ENCODE measurements at places on chromosomes 5 and 9. TPM values are rescaled to one million over a fixed set of nuclear protein-coding genes. Genes with fewer than 3 reads are reported as not detected.

DNA sequence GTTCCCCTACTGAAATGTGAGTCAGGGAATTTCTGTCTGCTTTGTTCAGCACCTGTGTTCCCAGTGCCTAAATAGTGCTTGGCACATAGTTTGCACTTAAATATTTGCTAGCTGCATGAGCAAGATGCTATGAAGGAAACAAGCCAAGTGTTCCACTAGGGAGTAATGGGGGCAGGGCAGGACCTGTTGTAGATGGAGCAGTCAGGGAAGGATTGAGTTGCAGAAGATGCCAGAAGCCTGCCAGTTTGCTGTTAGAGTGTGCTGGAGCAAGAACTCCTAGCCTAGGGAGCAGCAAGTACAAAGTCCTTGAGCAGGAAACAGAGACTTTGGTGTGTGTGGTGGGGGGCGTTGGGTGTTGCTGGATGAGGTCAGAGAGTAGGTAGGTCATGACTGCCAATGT is 87.5 kb downstream of the DAB2IP start:
- H3K27ac ChIP-seq, result peak overlapping the region; percentile 16
- H3K4me1 ChIP-seq, result peaks cover 64% of the 10 kb centered on the region
- H3K4me3 ChIP-seq, result peak overlapping the region; percentile 32
- peaks cover 13% of the 10 kb centered on the region for H3K27me3 ChIP-seq

DNA sequence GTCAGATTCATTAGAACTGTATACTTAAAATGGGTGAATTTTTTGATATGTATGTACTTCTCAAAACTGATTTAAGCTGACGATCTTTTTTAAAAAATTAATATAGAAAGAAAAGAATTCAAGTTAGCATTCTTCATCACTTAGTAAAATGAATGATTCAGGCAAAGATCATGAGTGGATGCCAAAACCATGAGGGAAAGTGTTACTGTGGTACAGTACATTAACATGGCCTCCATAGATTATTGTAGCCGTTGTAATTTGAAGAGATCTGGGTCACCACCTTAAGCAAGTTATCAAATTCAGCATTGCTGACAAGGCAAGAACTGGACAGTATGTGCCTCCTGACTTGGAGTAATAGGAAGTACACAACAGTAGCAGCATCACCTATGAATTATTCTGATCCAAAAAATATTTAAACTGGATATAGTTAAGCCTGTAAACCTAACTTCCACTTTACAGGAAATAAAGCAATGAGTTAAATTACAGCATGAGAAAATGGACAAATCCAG is 29.7 kb downstream of the C9orf85 start:
- no peak for DNase-seq
- H3K4me3 ChIP-seq, result no peak overlapping the region
- no peaks in the 10 kb centered on the region for H3K27me3 ChIP-seq
- H3K4me1 ChIP-seq, result peaks cover 27% of the 10 kb centered on the region
- H3K27ac ChIP-seq, result no peak overlapping the region

- H3K27ac ChIP-seq, result no peak overlapping the region
- no peaks in the 10 kb centered on the region for H3K4me1 ChIP-seq
- no peak overlapping the region for H3K4me3 ChIP-seq
- DNase-seq, result no peak
- no peaks in the 10 kb centered on the region for H3K36me3 ChIP-seq
- no peaks in the 10 kb centered on the region for H3K27me3 ChIP-seq
Measured at GRCh38 chr5:54793468-54794134, 191.8 kb downstream of the ESM1 start.

GRCh38 chr5:157570531-157571200 is 4.9 kb downstream of the ADAM19 start:
- no peak for DNase-seq
- no peaks in the 10 kb centered on the region for H3K36me3 ChIP-seq
- H3K27me3 ChIP-seq, result peaks cover 20% of the 10 kb centered on the region

DNA sequence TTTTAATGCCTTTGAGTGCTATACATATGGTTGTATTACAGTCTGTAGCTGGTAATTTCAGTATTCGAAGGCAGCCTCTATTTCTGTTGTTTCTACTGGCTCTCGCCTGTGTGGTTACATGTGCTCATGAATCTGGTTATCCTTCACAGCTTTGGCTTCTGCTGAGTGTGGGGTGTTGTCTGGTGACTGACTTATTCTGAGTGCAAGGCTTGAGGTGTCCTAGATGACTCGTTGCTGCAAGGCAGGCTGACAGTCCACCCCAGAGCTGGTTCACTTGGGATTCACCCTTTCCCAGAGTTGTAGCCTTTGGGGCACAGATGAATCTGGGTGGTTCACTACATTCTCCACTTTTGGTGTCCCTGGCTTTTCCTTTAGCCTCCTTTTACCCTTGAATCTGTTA is 41.4 kb downstream of the PDE8B start:
- H3K4me1 ChIP-seq, result no peaks in the 10 kb centered on the region
- no peak for DNase-seq
- no peaks in the 10 kb centered on the region for H3K36me3 ChIP-seq
- no peak overlapping the region for H3K4me3 ChIP-seq
- H3K27me3 ChIP-seq, result peaks cover 3% of the 10 kb centered on the region

- peaks cover 24% of the 10 kb centered on the region for H3K4me1 ChIP-seq
- H3K36me3 ChIP-seq, result peaks cover 4% of the 10 kb centered on the region
- no peak overlapping the region for H3K4me3 ChIP-seq
- H3K27me3 ChIP-seq, result no peaks in the 10 kb centered on the region
- DNase-seq, result no peak
Measured at GRCh38 chr5:73938280-73938937, 312.4 kb downstream of the ARHGEF28 start.

DNA sequence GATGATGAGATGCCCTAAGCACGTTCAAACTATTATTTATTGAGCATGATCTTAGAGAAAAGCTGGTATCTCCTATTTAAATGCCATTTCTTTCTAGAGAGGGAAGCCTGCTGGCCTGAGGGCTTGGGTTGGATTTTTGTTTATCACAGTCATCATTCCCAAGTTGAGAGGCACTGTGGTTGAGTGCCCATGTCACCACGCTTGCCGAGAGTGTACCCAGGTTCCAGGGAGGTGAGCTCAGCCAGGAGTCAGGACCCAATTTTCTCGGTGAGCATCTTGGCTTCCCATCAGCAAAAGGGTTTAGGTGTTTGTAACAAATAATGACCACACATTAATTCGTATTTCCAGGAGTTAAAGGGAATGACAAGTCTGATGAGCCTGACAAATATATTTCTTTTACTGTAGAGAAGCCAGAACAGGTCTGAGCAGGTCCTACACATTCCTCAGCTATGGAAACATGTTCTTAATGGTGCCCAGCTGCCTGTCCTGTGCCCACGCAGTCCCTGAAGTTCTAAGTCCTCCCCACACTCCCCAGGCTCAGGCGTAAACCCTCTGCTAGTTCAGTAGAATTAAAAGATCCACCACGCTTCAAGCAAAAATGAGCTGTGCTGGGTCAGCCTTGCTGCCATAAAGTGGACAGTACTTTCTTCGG is 258.9 kb upstream of the IRX2 start:
- DNase-seq, result no peak
- H3K27me3 ChIP-seq, result no peaks in the 10 kb centered on the region
- H3K27ac ChIP-seq, result no peak overlapping the region

DNA sequence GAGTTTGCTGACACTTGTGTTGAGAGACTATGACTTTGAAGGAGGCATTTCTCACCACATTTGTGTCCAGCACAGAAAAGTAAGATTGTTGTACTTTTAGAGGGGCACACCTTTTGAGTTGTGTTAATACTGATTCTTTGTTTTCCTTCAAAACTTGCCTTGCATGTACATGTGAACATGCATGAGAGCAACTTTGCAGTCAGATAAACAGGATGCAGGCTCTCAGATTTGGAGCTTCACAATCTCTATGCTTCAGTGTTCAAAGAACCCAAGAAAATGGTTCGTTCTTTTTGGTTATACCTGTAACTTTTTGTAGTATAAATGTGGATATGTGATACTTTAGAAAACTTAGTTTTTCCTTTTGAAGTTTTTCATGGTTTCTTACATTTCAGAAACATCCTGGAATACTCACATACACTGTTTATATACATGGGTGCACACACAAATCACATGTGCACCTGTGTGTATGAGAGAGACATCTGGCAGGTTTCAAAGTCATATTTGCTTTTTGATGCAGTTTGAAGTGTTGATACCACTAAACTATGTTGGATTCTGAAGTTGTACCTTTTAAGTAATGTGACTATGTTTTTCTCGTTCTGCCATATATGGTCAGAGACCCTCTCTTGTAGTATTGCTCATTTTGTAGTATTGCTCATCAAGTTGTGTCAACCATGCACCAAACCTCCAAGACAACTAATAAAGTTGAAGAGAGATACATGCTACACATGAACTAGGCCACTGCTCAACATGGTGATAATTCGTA is 190.7 kb downstream of the CD180 start:
- H3K4me3 ChIP-seq, result peak overlapping the region; percentile 94
- peaks cover 4% of the 10 kb centered on the region for H3K36me3 ChIP-seq
- no peak for DNase-seq
- peaks cover 49% of the 10 kb centered on the region for H3K4me1 ChIP-seq

- no peaks in the 10 kb centered on the region for H3K27me3 ChIP-seq
- H3K4me1 ChIP-seq, result peaks cover 4% of the 10 kb centered on the region
- H3K4me3 ChIP-seq, result no peak overlapping the region
- H3K36me3 ChIP-seq, result no peaks in the 10 kb centered on the region
- no peak for DNase-seq
- H3K27ac ChIP-seq, result no peak overlapping the region
Measured at GRCh38 chr5:127671218-127671617, 22.3 kb downstream of the CTXN3 start.

- no peak overlapping the region for H3K27ac ChIP-seq
- no peak overlapping the region for H3K4me3 ChIP-seq
- no peak for DNase-seq
- peaks cover 27% of the 10 kb centered on the region for H3K27me3 ChIP-seq
Measured at GRCh38 chr9:70049672-70050271, 6.1 kb downstream of the MAMDC2 start.

- no peaks in the 10 kb centered on the region for H3K27me3 ChIP-seq
- no peak for DNase-seq
- no peaks in the 10 kb centered on the region for H3K36me3 ChIP-seq
- no peaks in the 10 kb centered on the region for H3K4me1 ChIP-seq
- no peak overlapping the region for H3K4me3 ChIP-seq
Measured at GRCh38 chr5:60336491-60336890, 363.5 kb downstream of the DEPDC1B start.

DNA sequence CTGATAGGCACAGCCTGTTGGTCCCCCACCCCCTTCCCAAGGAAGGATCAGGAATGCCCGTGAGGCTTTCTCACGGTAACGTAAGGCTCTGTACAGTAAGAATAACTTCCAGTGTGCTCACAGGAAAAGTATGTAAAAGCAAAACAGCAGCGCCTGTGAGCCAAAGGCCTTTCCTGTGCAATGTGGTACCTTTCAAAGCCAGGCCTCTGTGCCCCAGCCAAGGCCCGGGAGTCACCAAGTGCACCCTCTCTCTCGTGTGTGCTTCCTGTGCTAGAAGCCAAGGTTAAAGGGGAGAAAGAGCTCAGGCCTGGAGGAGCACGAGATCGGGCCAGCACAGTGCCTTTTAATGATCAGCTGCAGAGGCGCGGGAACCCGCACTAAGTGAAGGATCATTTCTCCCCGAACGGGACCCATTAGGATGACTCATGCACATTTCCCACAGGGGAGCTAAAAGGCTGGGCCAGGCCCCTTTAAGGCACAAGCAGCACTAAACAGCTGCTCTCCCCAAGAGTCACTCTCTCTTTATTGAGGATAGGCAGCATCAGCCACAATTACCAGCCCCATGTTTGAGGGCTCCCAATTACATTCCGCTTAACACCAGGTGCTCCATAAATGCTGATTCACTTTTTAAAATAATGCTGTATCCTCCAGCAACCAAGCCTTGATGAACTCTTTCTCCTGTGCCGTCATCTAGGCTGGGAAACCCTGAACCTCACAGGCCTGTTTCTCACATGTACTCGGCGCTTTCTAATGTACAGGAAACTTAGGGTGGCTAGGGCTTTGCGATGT is 42.8 kb downstream of the SHB start:
- H3K4me3 ChIP-seq, result peak overlapping the region; percentile 71
- H3K4me1 ChIP-seq, result peaks cover 62% of the 10 kb centered on the region
- peak overlapping the region; percentile 96 for H3K27ac ChIP-seq

Gene TRIO
- total RNA-seq, result 61.9 TPM

Gene TMEM252
- 0.67 TPM for total RNA-seq

Gene IRX1
- 24.1 TPM for total RNA-seq

Gene TIMD4
- not detected for total RNA-seq

Gene TAF11L5
- not detected for total RNA-seq

Gene CERCAM
- 47.3 TPM for total RNA-seq

Gene DCP2
- 65.5 TPM for total RNA-seq

Gene TOR1A
- 28.5 TPM for total RNA-seq

Gene SPACA9
- total RNA-seq, result 5.2 TPM

Gene CARTPT
- total RNA-seq, result 0.43 TPM

Gene AQP3
- total RNA-seq, result 33.1 TPM

Gene PCDHGA11
- total RNA-seq, result 2.6 TPM

Gene LNPEP
- 20.9 TPM for total RNA-seq

Gene UGT3A2
- 0.86 TPM for total RNA-seq

Gene LRRC19
- total RNA-seq, result 0.29 TPM

Gene HTR1A
- 0.90 TPM for total RNA-seq

Gene PCDHB3
- 5.4 TPM for total RNA-seq

Measured in type B pancreatic cell (in vitro differentiated cells).